ENCODE measurements at places on chromosomes 7 and 10.

DNA sequence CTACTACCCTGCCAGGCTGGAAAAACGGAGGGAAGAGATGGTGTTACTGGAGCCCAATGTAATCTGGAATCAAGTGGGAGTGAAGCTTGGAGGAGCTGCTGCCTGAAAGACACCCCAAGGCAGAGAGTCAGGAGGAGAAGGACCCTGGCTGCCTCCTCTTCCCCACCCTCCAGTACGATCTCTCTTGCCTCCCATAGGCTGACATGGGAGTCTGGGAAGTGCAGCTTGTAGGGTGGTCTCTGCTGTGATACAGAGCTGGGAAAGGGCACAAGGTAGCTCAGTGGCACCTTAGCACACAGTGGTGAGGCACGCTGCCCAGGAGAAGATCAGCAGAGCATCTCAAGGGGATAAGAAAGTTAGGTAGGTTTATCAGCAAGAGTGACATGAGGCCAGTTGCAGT, 35.9 kb downstream of the EMX2 start:
- DNase-seq, result no peak

DNA sequence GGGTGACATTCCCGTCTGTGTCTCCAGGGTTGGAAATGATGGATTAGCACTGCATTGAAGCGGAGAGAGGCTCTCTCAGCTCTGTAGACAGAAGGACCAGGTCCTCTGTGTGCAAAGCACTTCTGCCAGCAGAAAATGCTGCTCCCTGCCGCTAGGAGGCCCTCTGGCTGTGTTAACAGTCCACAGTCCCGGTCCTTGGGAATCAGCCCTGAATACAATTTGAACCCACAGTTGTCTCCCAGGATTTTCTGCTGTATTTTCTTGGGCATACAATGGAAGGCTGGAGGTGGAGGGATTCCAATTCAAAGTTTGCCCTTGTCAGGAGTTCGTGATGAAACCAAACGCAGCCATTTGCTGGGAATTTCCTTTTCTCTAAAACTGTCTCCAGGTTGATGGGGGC, 205.2 kb downstream of the GLRX3 start:
- no peak for DNase-seq

DNA sequence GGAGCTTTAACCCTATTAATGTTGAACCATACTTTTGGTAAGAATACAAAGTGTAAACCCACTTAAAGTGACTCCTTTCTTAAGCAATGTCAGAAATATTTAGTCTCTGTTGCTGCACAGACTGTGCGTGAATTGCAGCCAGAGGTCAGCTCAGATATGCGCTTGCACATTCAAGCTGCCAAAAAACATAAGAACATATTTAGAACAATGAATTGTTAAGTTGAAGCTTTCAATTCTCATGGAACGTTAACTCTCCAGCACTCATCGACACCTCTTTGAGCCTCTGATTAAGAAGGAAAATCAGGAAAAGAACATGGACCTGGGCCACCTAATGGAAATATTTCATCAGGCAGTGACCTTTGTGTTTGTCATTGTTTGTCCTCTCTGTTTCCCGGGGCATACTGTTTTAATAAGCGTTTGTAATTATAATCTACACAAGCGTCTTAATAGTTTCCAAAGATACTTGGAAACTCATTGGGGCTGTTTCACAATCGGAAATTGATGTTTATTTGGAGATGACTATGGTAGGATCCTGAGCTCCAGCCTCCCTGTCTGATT, 193.0 kb upstream of the CELF2 start:
- DNase-seq, result no peak

GRCh38 chr7:50178166-50178565, 85.1 kb upstream of the ZPBP start:
- DNase-seq, result no peak

GRCh38 chr7:75981453-75982305, 12.7 kb downstream of the TMEM120A start:
- no peak for DNase-seq

- DNase-seq, result no peak
Observed at GRCh38 chr7:8699875-8700624, 266.6 kb downstream of the NXPH1 start.

Data from NCI-H510A (cell line).